Esophagus squamous epithelium (tissue), 5 donors: ENCODE measurements at places on chromosomes 11 and 22.

DNA sequence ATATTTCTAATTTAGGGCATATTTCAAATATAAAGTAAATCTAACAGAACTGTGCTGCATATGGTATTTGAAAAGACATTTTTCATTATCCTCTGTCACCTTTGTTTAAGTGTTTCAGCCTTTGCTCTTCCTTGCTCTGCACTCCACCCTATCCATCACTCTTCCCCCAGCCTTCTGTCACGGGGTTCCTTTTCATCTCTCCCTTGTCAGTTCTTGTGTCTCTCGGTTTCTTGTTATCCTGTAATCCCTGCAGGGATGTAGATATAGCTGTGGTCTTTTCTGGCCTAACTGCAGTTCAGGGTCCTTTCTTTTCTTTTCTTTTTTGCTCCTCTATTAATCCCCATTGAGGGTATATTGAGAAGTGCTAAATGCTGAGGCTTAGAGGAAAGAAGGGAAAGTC, 261.9 kb downstream of the DCDC1 start:
- no peak for DNase-seq

GRCh38 chr11:27386181-27386845, 23.3 kb upstream of the CCDC34 start:
- no peak for DNase-seq

GRCh38 chr11:47373876-47374719, 4.2 kb downstream of the SPI1 start:
- DNase-seq: no peak

- DNase-seq: no peak
These were observed 2.8 kb upstream of the OR51M1 start for GRCh38 chr11:5380740-5381342.

- no peak for DNase-seq
These were observed 780.2 kb downstream of the LRRC4C start for GRCh38 chr11:40679276-40679675.

- DNase-seq: no peak
These were observed 147.2 kb downstream of the TRPC6 start for GRCh38 chr11:101436511-101437142.

GRCh38 chr22:28953976-28954880, 70.9 kb downstream of the ZNRF3 start:
- no peak for DNase-seq

DNA sequence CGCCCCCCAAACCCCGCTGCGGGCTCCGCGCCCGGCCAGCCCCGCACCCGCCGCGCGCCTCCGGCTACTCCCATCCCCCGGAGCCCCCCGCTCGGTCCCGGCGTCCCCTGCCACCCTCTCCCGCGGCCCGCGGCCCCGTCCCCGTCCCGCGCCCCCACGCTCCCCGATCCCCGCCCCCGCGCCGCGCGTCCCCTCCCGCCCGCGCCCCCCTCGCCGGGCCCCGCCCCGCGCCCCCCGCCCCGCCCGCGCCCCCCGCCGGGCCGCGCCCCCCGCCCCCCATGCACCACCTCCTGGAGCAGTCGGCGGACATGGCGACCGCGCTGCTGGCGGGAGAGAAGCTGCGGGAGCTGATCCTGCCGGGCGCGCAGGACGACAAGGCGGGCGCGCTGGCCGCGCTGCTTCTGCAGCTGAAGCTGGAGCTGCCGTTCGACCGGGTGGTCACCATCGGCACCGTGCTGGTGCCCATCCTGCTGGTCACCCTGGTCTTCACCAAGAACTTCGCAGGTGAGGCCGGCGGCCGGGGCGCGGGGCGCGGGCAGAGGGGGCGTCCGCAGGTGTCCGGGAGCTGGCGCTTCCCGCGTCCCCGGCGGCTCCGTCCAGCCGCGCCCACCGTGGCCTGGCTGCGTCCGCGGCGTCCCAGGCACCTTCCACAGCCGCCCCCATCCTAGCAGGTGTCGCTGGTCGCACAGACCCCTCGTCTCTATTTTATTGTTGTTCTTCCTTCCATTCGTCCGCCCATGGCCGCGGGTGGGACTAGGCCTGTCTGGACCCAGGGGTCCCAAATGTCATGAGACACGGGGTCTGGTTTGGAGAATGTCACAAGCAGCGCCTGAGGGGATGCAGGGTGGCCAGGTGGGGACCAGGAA, at the start of gene PANX2:
TSS of gene PANX2 (plus strand) at position 279 of the 866 bp plus-strand sequence. CDS start at position 279, 0 bp downstream.
- DNase-seq: no peak
